Activated CD4-positive, alpha-beta T cell treated with anti-CD3 and anti-CD28 coated beads, Interleukin-2, amount 50 U/mL, for 1 hour (primary cell): ENCODE measurements at places on chromosomes 16 and 17.

DNA sequence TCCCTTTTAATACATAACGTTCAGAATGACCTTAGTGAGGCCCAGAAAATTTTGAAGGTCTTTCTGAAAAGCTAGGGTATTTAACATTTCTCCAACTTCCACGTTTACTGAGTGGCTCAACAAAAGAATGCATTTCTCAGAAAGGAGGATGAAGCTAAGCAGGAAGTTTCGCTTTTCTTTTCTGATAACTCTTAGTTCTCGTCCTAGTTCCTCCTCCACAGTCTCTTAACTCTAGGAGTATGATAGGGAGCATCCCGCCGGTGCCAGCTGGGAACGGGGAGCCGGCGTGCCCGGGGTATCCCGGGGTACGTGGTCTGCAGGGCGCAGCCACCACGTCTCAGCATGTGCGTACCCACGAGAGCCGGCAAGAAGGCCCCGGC lies 363 bp downstream of the KARS1 start:
- no peak for DNase-seq

GRCh38 chr17:78842881-78843565 lies 2.4 kb upstream of the USP36 start:
- peak; percentile 64 for DNase-seq

DNA sequence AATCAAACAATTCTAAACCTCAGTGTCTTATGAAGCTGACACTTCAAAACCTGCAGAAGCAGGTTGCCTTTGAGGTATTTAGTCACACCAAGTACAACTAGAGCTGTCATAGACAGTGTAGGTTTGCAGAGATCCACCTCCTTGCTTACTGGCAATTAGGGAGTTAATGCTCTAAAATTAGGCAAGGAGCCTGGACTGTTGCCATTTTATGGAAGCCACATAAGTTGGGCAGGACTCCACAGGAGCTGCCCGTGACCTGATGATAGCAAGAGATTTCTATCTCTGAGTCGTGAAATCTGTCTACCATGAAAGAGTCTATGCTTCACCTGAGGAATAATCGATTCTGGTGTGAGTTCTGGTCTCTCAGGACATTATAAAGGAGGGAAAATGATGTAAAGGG lies 8.9 kb downstream of the EME1 start:
- no peak for DNase-seq

DNA sequence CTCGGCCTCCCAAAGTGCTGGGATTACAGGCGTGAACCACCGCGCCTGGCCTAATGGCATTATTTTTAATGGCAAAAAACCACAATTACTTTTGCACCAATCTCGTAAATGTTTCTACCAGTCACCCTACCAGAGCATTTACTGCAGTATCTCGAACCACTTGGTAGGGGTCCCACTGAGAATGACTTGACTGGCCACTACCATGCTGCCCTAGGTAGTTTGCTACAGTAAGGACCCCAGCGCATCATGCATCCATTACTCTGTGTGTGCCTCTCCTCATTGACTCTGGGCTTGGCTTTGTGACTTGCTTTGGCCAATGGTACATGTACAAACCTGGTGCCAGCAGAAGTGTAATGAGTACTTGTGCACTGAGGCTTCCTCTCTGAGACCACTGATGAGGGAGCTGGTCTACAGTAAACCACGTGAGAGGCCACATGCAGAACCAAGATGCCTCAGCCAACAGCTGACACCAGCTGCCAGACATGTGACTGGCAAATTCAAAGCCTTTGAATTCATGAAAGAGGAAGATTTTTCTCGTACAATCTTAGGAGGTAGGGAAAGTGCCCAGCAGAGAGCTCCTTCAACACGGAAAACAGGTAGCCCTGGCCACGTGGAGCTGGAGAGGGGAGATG lies 421.7 kb upstream of the C16orf82 start:
- no peak for DNase-seq

GRCh38 chr17:56577190-56577842 lies 16.2 kb upstream of the NOG start:
- DNase-seq: no peak

DNA sequence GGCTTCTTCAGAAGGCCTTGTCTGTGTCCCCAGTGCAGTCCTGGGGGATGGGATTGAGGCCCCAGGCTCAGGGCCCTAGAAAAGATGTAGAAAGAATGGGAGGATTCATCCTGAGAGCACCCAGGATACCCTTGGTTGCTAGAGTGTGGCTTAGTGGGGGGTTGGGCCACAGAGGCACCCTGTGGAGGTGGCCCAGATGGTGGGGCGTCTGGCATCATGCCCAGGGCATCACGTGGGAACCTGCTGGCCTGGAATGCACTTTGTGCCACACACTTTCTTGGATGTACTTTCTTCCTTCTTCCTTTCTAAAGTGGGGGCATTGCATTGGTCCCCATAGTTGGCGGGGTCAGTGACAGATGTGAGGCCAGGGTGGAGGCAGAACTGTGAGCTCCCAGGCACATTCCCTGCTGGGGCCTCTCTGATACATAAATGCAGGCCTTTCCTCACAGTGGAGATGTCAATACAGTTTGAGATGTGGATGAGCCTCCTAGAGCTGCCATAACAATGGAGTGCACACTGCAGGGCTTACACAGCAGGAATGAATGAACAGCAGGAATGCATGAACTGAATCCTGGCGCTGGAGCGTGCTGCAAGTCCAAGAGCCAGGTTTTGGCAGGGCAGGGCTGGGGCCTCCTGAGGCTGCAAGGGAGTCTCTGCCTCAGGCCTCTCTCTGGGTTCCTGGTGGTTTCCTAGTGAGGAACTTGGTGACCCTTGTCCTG lies 43.3 kb downstream of the MGAT5B start:
- no peak for DNase-seq

GRCh38 chr17:74387365-74388218 lies 20.3 kb downstream of the GPR142 start:
- DNase-seq: no peak

- no peak for DNase-seq
Observed at GRCh38 chr17:68326681-68327080, 35.4 kb downstream of the ARSG start.

DNA sequence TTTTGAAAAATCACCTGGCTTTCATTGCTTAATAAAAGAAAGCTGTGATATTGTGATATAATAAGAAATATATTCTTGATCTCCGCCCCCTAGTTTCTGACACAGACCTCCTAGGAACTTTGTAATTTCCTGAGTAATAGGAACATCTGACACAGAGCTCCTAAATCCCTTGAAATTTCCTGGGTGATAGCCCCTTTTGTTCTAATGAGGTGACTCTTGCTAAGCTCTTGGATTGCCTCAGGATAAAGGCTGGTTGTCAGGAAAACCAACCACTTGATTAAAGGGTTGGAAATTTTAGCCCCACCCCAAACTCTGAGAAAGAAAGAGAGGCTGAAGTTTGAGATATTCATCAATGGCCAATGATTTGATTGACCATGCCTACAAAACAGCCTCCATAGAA lies 326.4 kb upstream of the KIF2B start:
- no peak for DNase-seq

GRCh38 chr16:84047626-84048025 lies 5.0 kb upstream of the SLC38A8 start:
- DNase-seq: no peak

- no peak for DNase-seq
Observed at GRCh38 chr17:5410594-5411272, 8.7 kb downstream of the NUP88 start.

DNA sequence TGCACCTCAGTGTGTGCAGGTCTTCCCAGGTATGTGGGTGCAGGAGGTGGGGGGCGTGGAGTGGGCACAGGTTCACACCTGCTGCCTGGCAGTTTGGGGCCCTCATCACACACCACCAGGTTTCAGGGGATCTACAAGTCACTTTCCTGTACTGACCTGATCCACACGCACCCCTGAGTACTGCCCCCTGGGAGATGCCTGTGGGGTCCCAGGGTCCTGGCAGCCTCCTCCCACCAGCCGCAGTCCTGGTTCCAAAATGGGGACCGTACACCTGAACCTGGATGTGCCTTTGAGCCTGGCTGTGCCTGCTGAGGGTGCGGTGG lies 25.9 kb downstream of the RNF213 start:
- no peak for DNase-seq

DNA sequence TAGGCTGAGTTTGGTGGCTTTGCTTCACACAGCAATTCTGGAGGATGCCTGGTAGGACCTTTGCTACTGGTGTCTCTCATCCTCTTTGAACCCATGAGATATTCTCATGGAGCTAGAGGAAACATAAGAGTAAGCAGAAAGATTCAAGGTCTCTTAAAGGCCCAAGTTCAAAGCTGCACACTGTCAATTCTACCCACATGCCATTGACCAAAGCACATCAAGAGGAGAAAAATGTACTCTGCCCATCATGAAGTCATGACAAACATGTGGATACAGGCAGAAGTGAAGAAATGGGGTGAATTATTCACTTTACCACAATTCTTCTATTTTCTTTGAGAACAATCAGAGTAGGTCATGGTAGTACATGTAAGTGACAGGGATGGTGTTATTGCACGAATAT lies 13.1 kb downstream of the SKA2 start:
- no peak for DNase-seq

GRCh38 chr17:67137860-67138259 lies 93.5 kb downstream of the CACNG1 start:
- DNase-seq: no peak

- no peak for DNase-seq
Observed at GRCh38 chr16:12936391-12936790, 35.0 kb downstream of the SHISA9 start.

- DNase-seq: no peak
Observed at GRCh38 chr16:75532142-75532765, 3.7 kb downstream of the CHST5 start.

GRCh38 chr17:60406887-60407286 lies 15.0 kb upstream of the USP32 start:
- no peak for DNase-seq

- no peak for DNase-seq
Observed at GRCh38 chr16:26747760-26748159, 319.0 kb upstream of the C16orf82 start.

DNA sequence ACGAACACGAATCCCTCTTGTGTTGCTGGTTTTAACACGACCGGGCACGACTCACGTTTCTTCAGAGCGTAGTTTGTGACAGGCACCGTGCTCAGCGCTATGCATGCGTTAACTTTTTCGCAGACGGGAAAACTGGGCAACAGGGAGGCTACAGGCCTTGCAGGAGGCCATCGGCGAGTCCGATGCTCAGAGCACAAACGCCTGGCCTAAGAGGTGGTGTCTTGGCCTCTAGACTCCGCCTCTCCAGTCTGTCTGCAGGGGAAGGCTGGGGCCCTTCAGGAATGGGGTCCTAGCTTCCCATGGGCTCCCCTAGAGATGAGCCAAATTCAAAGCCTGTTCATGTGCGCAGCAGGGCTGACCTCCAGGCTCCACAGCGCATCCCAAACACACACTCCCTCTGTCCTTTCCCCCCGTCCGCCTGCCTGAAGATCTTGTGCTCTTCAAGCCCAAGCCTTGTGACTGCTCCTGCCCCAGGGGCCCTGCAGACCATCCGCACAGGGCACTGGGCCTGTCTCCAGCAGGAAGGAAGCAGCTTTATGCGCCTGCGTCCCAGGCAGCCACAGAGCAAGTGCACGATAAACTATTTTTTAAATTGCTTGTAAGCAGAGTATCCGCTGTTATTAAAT lies 3.1 kb downstream of the CLCN7 start:
- DNase-seq: no peak

DNA sequence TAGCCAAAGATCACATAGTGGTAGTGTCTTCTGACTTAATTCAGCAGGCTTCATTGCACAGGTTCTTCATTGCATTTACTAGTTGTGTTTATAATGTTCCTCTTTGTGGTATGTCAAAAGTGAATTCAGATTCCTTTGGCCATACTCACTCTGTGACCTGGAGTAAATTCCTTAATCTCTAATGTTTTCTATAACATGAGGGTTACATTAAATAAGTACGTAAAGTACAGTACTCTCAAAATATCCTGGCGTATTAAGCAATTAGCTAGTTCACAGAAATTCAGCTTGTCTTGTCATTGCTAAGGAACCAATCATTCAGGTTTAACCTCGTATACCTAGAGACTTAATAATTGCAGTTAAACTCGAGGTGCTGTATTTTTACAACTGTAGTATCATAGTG lies 4.2 kb downstream of the RPS6KB1 start:
- no peak for DNase-seq

DNA sequence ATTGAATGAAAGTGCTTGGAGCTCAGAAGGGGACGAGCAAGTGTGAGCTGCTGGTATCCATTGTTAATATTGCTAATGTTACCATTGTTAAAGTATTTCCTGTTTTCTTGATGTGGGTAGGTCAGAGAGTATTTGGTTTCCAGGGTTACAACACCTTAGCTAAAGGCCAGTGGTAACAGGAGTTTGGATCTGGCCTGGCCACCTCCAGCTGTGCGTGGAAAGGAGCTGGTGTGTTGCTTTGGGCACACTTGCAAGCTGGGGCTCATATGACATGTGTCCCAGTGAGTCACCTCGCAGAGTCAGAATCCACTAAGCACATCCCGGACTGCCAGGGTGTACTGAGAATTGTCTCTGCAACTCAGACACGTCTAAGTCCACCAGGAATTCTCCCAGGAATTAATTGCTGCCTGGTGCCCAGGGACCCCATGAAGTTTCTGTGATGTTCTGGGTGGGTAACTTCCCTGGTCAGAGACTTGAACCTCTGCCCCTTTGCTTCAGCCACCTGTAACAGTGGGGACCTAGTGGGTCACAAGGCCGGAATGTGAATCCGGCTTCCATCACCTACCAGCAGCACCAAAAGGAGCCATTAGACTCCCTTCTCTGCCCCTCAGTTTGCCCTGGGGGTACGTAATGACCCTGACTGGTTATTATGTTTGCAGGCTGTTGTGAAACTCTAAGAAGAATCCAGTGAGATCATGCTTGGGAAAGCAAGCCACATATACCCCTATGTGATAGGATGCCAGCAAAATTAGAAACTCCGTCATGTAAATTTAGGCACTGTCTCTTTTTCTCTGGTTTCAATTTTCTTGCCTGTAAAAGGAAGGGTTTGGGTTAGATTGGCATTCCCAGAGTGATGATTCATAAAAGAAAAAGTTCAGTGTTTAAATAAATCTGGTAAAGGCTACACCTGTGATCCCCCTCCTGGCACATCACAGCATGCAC lies 12.8 kb downstream of the SLC6A2 start:
- DNase-seq: no peak

DNA sequence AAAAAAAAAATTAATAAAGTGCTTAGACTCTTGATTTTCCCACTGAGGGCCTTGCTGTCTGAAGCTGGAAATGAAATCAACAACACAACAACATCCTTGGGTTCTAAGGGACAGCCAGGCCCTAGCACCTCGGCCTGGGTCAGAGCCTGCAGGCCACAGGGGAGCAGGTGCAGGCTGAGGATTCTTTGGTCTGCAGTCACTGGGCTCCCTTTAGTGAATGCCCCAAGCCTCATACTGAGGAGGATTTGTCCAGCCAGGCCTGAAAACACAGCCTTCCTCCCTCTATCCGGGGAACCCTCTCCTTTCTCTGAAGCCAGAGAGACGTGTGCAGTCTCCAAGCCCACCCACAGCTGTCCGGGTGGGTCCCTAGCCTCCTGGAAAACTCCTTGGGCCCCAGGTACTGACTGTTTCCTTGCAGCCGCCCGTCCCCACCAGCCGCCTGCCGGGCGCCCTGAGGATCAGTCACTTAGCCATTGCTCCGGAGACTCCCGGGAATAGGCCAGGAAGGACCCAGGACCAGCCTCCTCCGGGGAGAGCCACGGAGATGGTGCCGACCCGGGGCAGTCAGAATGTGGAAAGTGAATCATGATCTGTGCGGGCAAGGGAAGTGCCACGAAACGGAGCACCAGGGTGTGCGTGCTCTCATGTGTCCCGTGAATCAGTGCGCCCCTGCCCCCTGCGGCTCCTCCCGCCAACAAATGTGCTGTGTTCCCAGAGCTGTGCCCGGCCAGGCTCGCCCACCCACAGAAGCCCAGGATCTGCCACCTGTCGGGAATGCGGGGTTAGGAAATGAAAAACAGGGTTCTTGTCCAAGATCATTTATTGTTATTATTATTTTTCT lies 91.0 kb downstream of the RTN4RL1 start:
- DNase-seq: no peak
